H1 (cell line): ENCODE measurements at places on chromosomes 5 and 9. TPM values are rescaled to one million over a fixed set of nuclear protein-coding genes. Genes with fewer than 3 reads are reported as not detected.

DNA sequence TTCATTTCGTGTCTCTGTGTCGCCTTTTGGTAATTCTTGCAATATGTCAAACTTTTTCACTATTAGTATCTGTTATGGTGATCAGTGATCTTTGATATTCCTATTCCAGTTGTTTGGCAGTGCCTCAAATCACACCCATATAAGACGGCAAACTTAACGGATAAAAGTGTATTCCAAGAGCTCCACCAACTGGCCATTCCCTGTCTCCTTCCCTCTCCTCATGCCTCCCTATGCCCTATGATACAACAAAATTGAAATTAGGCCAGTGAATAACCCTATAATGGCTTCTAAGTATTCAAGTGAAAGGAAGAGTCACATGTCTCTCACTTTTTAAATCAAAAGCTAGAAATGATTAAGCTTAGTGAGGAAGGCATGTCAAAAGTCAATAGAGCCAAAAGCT lies 74.8 kb downstream of the CDK5RAP2 start:
- H3K27me3 ChIP-seq: no peaks in the 10 kb centered on the region
- DNase-seq: no peak
- no peak overlapping the region for H3K4me3 ChIP-seq
- no peaks in the 10 kb centered on the region for H3K4me1 ChIP-seq
- no peak overlapping the region for H3K27ac ChIP-seq

GRCh38 chr9:85007748-85008147 lies 338.2 kb downstream of the NTRK2 start:
- H3K27ac ChIP-seq: no peak overlapping the region
- DNase-seq: no peak
- H3K36me3 ChIP-seq: no peaks in the 10 kb centered on the region
- no peak overlapping the region for H3K4me3 ChIP-seq

- no peak overlapping the region for H3K4me3 ChIP-seq
- no peaks in the 10 kb centered on the region for H3K36me3 ChIP-seq
- H3K4me1 ChIP-seq: peaks cover 38% of the 10 kb centered on the region
- no peak overlapping the region for H3K27ac ChIP-seq
These were observed 127.8 kb downstream of the ZNF354C start for GRCh38 chr5:179187681-179188575.

DPM2 gene
- total RNA-seq: 45.4 and 48.8 TPM in 2 replicates

DNA sequence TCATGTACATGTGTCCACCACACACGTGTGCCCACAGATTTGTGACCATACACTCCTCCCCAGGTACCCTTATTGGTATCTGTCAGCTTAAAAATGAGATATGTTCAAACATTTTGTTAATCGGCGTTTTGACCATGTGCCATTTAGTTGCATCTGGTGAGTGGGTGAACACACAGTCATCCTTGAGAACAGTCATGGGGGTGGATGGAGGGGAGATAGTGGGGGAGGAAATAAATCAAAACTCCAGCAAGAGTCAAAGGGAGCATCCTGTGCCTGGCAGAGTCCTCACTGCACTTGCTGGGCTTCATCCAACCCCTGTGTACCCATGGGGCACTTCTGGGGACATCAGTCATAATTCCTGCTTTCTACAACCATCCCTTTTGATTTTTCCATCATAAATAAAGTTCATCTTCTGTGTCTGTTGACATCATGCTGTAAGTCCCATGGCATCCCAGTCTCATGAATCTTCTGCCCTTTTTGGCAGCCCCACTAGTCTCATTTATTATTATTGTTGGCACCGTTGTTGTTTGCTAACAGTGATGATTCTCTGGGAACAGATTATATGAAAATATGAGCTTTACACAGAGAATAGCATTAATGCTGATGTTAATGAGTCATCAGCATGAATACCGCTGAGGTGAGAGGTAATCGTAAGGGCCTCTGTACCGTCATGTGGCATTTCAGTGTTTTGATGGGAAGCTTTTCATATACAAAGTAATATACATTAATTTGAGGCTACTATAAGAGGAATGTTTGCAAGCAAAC lies 24.4 kb upstream of the CLK4 start:
- peaks cover 2% of the 10 kb centered on the region; the same call in 1 of the 2 replicates for H3K4me1 ChIP-seq
- H3K4me3 ChIP-seq: no peak overlapping the region
- no peaks in the 10 kb centered on the region for H3K36me3 ChIP-seq
- H3K27ac ChIP-seq: no peak overlapping the region
- DNase-seq: no peak

- no peak overlapping the region for H3K27ac ChIP-seq
- no peaks in the 10 kb centered on the region for H3K27me3 ChIP-seq
- H3K36me3 ChIP-seq: peaks cover 14% of the 10 kb centered on the region; the same call in 1 of the 2 replicates
- no peak overlapping the region for H3K4me3 ChIP-seq
- no peaks in the 10 kb centered on the region for H3K4me1 ChIP-seq
These were observed 12.8 kb downstream of the CEP78 start for GRCh38 chr9:78248635-78249034.

FOXD4L6 gene
- total RNA-seq: 0.13 TPM in 1 of 2 replicates, not detected in the other
